Stomach (tissue), 19 donors: ENCODE measurements at places on chromosomes 7 and 10. TPM values are rescaled to one million over a fixed set of nuclear protein-coding genes. Genes with fewer than 3 reads are reported as not detected.

Gene SLC16A12
- total RNA-seq: not detected

GRCh38 chr10:33841678-33842077, 507.2 kb upstream of the NRP1 start:
- no peak for DNase-seq

- DNase-seq: no peak
These were observed 28.6 kb downstream of the SMKR1 start for GRCh38 chr7:129530795-129531391.

- DNase-seq: no peak
These were observed 154.4 kb downstream of the CACNB2 start for GRCh38 chr10:18294633-18295032.

Gene LOXL4
- 23.7 TPM for total RNA-seq

DNA sequence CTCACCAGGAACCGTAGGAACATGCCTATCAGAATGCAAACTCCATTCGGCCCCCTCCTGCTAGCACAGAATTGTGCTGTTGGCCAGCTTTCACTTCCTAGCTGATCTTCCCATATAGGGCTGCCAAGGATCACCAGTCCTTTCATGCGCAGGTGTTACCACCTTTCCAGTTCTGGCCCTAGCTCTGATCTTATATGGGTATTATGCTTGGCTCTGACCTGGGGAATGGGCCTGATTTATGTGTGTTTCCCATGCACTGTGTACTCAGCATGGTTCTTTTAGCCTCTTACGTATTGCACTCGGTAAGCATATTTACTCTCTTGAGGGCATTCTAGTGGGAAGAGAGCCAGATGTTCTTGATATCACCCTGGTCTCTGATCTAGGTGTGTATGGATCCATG, 11.1 kb downstream of the SLC35G1 start:
- no peak for DNase-seq

Gene CARD11
- 9.7 TPM for total RNA-seq

DNA sequence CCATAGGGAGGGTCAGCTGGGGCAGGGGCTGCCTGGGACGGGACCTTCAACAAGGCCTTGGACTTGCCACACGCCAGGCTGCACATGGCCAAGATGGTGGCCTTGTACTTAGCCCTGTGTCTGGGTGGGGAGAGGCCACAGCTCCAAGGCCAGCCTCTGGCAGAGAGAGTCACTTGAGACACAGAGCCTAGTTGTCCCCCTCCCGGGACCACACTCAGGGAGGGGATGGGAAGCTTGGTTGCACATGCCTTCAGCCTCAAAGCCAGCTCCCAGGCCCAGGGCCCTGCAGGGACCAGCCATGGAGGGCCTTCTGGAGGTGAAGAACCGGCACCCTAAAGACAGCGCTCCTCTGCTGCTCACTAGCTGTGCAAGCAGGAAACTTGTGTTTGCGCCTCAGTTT, 16.7 kb downstream of the MMRN2 start:
- DNase-seq: no peak

Gene IFRD1
- total RNA-seq: 137 TPM

GRCh38 chr7:4244041-4244440, 438.1 kb upstream of the FOXK1 start:
- no peak for DNase-seq

- DNase-seq: no peak
These were observed 888.9 kb upstream of the GHITM start for GRCh38 chr10:83250396-83250795.

DNA sequence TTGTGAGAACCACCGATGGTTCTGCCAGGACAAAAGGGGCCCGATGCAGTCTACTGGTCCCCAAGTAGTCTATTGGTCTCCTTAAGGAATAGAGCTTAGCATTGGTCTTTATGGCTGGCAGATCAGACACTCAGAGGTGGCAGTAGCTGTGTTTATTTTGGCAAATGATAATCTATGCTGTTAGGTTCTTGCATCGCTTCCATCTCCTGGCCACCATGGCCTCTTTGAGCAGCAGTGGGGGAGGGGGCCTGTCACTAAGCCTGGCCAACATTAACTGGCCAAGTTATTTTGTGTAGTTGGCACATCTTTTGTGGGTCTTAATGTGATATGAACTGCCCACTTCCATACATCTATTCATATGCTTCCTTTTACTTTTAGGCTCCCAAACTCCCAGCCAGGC, 4.5 kb upstream of the ZC3HAV1 start:
- DNase-seq: no peak

Gene KLLN
- total RNA-seq: 0.18 TPM

Gene OR6V1
- total RNA-seq: not detected

GRCh38 chr10:29947701-29948060, 111.7 kb downstream of the JCAD start:
- DNase-seq: no peak

GRCh38 chr10:4407783-4408182, 418.2 kb upstream of the AKR1E2 start:
- DNase-seq: no peak

DNA sequence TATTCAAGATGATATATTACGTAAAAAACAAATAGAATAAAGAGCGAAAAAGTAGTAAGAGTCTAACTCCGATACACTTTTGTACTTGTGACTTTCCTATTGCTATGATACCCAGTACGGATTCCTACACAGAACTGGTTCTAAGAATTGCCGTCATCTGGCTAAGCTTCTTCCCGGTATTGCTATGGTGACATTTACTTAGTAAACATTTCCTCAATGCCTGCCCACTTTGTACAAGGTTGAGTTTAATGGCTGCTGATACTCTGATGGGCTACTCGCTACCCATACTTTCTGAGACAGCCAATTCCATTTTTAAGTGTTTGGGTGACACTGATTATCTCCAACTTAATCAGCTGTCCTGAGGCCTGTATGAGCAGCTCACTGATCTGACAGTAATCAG, 55.6 kb downstream of the OSBPL3 start:
- DNase-seq: peak; percentile 87

Gene SPDYE11
- total RNA-seq: 0.37 TPM

Gene PDK4
- total RNA-seq: 83.5 TPM
